NCI-H187 treated with DMSO at 0.1 percent for 48 hours (cell line): ENCODE measurements at places on chromosomes 3 and 15.

GRCh38 chr15:40828447-40829036 is at the start of gene PPP1R14D:
PPP1R14D (minus strand) TSS chr15:40828708; CDS start chr15:40828641, 67 bp downstream.
- DNase-seq: no peak

DNA sequence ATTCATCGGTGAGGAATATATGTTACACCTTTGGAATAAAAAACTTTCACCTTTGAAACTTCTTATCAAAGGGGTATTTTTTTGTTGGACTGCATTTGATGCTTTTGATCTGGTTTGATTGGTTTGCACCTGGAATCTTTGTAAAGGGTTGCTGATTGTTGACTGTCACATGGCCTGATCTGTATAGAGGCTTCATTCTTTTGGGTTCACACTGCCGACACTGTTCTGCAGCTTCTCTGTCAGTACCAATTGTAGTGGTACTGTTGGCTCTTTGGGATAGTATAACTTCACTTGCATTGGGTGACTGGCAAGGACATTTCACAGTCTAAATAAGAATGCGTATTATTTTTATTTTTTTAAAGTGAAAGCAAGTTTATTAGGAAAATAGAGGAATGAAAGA is 155.7 kb downstream of the DOCK3 start:
- no peak for DNase-seq

DNA sequence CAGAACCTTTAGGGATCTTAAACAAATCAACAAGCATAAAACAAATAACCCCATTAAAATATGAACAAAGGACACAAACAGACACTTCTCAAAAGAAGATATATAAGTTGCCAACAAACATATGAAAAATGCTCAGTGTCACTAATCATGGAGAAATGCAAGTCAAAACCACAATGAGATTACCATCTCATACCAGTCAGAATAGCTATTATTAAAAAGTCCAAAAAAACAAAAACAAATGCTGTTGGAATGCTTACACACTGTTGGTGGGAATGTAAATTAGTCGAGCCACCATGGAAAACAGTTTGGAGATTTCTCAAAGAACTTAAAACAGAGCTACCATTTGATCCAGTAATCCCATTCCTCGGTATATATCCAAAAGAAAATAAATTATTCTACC is 423.6 kb downstream of the OTOL1 start:
- DNase-seq: no peak

GRCh38 chr3:17035966-17036365 is 151.2 kb downstream of the PLCL2 start:
- DNase-seq: no peak

DNA sequence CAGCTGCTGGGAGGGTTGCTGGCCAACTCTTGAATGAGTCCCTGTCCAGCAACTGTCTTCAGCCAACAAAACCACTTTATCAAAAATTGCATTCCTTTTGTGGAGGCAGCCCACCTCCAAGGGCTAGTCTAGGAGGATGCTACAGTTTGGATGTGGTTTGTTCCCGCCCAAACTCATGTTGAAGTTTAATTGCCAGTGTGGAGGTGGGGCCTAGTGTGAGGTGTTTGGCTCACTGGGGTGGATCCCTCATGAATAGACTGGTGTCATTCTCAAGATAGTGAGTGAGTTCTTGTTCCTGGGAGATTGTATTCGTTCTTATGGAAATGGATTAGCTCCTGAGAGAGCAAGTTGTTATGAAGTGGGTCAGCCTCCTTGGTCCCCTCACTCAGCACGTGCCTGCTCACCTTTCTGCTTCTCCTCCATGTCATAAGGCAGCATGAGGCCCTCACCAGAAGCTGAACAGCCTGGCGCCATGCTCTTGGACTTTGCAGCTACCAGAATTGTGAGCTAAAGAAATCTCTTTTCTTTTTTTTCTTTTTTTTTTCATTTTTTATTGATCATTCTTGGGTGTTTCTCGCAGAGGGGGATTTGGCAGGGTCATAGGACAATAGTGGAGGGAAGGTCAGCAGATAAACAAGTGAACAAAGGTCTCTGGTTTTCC is 4.2 kb upstream of the RFC4 start:
- DNase-seq: no peak

- peak; percentile 69 for DNase-seq
Measured at GRCh38 chr15:48021336-48022086, 99.3 kb upstream of the SLC24A5 start.

- no peak for DNase-seq
Measured at GRCh38 chr3:157233923-157234322, 74.0 kb upstream of the CCNL1 start.

- DNase-seq: no peak
Measured at GRCh38 chr3:17336291-17336690, 406.1 kb downstream of the TBC1D5 start.
